ENCODE measurements at places on chromosomes 1 and 21. TPM values are rescaled to one million over a fixed set of nuclear protein-coding genes. Genes with fewer than 3 reads are reported as not detected.

The AMY1C gene
- total RNA-seq, result not detected

The CCDC27 gene
- total RNA-seq, result not detected

The GFI1 gene
- under 0.01 TPM for total RNA-seq

The F11R gene
- total RNA-seq, result 202 TPM

The GNG4 gene
- total RNA-seq, result 0.68 TPM

The IFNLR1 gene
- total RNA-seq, result 7.8 TPM

The UQCRHL gene
- 1.2 TPM for total RNA-seq

The DDAH1 gene
- 2.8 TPM for total RNA-seq

The IL24 gene
- not detected for total RNA-seq

The ADGRB2 gene
- total RNA-seq, result 2.5 TPM

The TAS1R1 gene
- total RNA-seq, result 0.09 TPM

The NFIA gene
- 33.2 TPM for total RNA-seq

The LINGO4 gene
- total RNA-seq, result not detected

The SPATA1 gene
- 1.8 TPM for total RNA-seq

The OR14K1 gene
- total RNA-seq, result not detected

The LCK gene
- total RNA-seq, result not detected

The UBE2U gene
- not detected for total RNA-seq

The CCDC28B gene
- 1.7 TPM for total RNA-seq

The PTGS2 gene
- 504 TPM for total RNA-seq

The SMYD2 gene
- 41.3 TPM for total RNA-seq

The OXCT2 gene
- 1.7 TPM for total RNA-seq

The NCAM2 gene
- 0.17 TPM for total RNA-seq

The LCE3E gene
- not detected for total RNA-seq

The ATP5PB gene
- total RNA-seq, result 228 TPM

The VWA5B1 gene
- total RNA-seq, result not detected

The CFAP141 gene
- not detected for total RNA-seq

The CHI3L2 gene
- 1.0 TPM for total RNA-seq

The SYCP1 gene
- total RNA-seq, result not detected

The LDLRAD1 gene
- total RNA-seq, result not detected

The IGSF9 gene
- 1.2 TPM for total RNA-seq

The DNAJC28 gene
- total RNA-seq, result 2.0 TPM

The SIPA1L2 gene
- total RNA-seq, result 6.0 TPM

The SPRR2E gene
- total RNA-seq, result not detected
